NB4 (cell line): ENCODE measurements at places on chromosomes 2 and 18.

DNA sequence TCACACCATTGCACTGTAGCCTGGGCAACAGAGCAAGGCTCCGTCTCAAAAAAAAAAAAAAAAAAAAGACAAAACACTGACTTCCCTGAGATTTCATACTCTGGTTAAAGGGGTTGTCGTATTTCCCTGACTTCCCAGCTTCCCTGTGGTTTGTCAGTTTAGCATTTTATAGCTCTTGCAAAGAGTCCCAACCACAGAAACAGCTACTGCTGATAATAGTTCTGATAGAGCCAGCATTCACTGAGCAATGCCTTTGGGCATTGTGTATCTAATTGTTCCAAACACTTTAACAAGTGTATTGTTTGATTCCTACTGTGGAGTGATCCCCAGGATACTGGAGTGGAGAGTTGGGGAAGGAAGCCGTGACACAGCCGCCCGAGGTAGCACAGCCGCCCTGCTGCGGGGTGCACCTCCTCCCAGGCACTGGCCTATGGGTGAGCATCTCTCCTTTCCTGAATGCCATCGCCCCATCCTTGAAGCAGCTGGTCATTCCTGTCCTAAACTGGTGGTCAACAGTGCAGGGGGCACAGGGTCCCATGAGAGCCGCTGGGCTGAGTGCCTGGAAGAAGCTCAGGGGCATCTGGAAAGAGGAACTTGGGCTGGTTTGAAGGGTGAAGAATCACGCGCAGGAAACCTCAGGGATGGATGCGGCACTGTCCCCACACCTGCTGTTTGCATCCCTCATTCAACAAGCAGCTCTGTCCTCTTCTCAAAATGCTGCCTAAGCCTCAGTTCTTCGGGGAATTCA lies 81.0 kb upstream of the TMEM18 start:
- peak; percentile 67 for DNase-seq

- peak; percentile 73 for DNase-seq
Observed at GRCh38 chr18:10234912-10235660, 219.3 kb upstream of the APCDD1 start.

DNA sequence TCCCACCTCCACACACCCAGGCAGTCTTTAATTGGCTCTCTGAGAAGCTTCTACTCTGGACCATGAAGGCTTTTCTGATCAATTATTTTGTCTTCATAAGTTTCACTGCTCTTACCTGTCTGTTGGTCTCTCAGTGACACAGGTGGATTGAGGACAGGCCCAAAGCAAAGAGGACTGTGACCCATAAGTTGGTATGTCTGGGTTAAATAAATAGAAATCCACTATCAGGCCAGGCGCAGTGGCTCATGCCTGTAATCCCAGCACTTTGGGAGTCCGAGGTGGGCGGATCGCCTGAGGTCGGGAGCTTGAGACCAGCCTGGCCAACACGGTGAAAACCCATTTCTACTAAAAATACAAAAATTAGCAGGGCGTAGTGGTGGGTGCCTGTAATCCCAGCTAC lies 2.7 kb upstream of the SLC16A14 start:
- DNase-seq = no peak

GRCh38 chr2:161031511-161031910 lies 128.7 kb upstream of the TANK start:
- no peak for DNase-seq

- DNase-seq = no peak
Observed at GRCh38 chr2:72846171-72847095, 20.6 kb upstream of the EXOC6B start.

GRCh38 chr2:27720004-27720551 lies 51.4 kb upstream of the MRPL33 start:
- DNase-seq = peak; percentile 81

DNA sequence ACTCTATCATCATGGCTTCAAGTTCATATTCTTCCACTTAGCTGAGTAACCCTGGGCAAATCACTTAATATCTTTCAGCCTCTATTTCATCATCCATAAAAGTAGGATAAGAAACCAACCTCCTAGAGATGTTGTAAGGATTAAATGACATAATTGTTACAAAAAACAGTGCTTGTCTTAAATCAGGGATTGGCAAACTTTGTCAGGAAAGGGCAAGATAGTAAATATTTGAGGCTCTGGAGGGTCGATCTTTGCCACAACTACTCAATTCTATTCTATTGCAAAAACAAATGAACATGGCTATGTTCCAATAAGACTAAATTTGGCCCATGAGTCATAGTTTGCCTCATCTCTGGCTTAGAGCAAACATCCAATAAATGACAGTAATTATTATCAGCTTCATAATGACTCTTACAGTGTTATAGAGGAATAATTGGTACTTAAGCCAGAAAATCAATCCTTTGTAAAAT lies 184.7 kb downstream of the SATB2 start:
- DNase-seq = peak; percentile 47

DNA sequence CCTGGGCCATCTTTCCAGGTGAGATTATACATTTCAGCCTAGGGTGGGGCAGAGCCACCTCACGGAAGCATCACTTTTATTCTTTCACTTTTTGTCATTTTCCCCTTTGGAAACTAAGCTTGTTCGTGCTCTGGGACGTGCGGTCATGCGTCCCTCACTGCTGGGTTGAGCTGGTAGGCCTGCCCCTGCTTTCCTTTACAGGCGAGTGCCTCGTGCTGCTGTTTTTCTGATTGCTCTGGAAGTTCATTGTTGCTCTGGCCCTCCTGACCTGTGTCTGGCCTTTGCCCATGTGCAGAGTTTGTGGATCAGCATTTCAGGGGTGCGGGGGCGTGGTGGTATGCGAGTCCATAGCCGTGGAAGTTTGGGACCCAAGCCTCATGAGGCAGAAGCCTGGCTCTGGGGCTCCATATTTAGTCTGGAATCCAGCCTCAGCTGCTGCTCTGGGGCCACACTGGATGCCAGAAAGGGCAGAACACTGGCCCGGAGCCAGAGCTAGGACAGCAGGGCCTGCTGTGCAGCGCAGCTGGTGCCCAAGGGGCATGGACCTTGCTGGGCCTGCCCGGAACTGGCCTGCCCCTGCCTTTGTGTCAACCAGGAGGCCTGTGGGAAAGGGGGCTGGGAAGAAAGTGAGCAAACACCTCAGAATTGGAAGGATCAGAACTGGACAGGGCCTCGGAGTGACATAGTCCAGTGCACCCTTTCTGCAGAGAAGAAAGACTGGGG lies 51.1 kb downstream of the CTIF start:
- no peak for DNase-seq

DNA sequence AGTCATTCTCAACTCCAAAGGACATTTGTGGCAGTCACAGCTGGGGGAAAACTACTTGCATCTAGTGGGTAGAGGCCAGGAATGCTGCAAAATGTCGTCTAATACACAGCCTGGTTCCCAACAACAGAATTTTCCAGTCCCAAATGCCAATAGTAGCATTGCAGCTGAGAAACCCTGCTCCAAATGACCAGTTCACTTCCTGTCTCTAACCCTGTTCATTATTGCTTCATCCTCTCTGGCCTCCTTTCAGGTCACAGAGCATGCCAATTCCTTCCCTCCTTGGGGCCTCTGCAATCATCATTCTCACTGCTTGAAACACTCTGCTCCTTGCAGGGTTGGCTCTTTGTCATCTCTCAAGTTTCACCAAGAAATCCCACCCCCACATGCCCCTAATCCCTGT lies 139.1 kb downstream of the IRS1 start:
- DNase-seq = peak; percentile 80

- peak; percentile 7 for DNase-seq
Observed at GRCh38 chr2:195252018-195252417, 405.0 kb upstream of the SLC39A10 start.

DNA sequence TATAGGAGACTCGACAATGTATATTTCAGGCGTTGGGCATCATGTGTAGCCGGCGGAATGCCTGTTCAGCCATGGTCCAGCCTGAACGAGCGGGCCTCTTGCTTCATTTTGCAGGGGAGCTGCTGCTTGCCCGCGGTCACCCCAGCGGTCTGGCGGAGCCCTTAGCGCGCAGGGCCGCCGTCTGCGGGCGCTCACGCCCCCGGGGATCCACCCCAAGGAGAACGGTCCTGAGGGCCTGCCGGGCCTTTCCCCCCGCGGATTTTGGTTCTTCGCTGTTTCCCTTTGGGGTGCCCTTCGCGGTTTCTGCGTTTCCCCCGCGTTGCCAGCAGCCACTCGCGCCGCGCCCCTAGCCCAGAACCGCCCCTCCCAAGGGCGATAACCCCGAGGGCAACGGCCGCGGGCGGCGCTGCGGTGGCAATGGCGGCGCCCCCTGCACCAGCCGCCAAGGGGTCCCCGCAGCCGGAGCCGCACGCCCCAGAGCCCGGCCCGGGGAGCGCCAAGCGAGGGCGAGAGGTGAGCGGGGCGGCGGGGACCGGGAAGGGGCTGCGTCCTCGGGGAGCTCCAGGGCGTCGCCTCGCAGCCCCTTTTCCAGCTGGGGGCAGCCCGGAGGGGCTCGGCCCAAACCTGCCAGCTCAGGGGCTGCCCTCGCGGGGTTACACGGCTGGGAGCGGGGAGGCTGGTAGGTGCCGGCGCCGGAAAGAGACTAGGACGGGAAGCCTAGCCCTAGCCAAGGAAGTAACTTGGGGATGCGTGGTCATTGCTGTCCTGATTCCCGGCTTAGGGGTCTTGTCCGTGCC lies at the start of gene MFSD2B:
TSS of gene MFSD2B (plus strand) at position 406 of the 797 bp plus-strand sequence. CDS start at position 418, 12 bp downstream.
- peak; percentile 54 for DNase-seq

- no peak for DNase-seq
Observed at GRCh38 chr18:9943311-9943710, 29.5 kb downstream of the VAPA start.

DNA sequence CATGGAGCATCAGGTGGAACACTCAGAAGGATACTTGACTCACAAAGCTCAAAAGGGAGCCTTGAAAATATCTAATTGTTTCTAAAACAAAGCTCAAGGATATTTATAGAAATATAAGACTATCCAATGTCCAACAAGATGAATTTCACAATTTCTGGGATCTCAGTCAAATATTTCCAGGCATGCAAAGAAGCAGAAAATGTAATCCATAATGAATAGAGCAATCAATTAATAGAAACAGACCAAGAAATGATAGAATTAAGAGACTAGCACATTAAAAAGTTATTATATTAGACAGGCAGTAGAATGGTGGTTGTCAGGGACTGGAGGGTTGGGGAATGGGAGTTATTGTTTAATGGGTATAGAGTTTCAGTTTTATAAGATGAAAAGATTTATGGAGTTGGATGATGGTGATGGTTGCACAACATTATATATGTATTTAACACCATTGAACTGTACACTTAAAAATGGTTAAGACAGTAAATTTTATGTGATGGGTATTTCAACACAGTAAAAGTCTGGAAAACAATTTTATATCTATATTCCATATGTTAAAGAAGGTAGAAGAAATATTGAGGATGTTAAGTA lies 189.9 kb upstream of the PIEZO2 start:
- no peak for DNase-seq

DNA sequence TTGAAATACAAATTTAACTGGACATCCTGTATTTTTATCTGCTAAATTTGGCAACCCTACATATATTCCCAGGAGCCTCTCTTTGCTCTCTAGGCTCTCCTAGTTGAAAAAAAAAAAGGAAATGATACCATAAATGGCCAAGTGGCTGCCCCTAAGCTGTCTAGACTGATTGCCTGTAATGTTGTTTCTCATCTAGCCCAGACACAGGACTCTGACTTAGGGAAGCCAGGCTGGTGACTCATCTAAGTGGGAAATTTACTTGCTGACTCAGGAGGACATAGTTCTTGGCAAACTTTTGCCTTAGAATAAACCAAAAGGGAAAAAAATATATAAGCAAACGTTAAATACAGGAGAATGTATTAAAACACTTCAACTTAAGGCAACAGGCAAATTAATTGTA lies 14.6 kb upstream of the ITGAV start:
- peak; percentile 92 for DNase-seq

- DNase-seq = peak; percentile 41
Observed at GRCh38 chr2:130728007-130728454, 839 bp upstream of the GPR148 start.

DNA sequence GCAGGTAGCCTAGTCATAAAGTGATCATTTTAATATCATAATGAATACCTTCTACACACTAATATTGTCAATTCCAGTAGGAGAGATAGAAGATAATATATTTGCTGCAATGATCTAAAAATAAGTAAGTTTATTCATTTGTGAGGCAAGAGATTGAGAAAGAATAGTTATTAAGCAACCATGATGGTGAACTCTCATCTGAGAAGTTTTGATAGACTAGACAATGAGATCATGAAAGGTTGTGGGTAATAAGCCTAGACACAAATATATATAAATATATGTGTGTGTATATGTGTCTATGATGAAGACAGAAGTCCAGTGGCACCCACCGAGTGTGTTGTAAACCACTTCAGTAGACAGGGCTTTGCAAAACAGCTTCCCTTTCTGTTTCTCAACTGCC lies 181.0 kb upstream of the CHST9 start:
- DNase-seq = no peak

DNA sequence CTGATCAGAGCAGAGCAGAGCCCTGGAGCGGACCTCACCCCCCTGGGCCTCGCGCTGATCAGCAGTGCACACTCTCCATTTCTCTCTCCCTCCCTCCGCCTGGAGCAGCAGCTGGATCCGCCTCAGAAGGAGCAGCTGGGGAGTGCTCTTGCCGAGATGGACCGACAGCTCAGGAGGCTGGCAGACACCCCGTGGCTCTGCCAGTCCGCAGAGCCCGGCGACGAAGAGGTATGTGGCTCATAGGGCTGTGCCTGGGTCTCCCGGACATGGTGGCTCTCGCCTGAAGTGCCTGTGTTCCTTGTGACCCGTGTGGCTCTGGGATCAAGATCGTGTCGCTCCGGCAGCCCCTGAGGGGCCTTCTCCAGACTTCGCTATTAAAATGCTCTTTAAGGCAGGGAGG lies 102.5 kb downstream of the USP40 start:
- DNase-seq = no peak

- DNase-seq = peak; percentile 98
Observed at GRCh38 chr18:3448838-3449511, 997 bp upstream of the TGIF1 start.

DNA sequence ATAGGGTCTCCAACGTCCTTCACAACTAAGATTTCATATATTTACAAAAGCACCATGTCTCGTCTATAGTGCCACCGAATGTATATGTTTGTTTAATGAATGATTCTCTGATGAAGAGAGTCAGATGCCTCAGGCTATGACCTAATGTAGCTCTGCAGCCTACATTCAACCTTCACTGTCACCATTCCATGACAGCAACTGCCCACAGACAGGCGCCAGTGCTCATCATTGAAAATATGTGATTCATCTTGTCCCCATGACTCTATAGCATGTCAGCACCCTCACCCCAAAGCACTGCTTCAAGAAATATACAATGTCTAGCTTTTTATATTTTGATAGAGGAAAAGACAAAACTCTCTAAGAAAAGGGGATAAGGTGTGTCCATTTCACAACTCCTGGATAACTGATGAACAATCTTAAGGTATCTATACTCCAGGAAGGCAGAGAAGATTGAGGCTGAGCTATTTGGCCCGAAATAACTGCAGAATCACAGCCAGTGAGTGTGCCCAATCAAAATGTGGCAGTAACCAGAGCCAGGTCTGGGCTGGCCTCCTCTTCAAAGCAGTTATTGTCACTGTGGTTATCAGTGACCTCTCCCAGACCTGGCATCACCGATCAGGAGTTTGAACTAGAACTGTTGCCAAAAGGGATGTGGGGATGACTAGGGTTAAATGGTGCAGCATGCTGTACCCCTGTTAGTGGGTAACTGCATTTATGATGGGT lies 246.6 kb downstream of the SETBP1 start:
- DNase-seq = no peak

- no peak for DNase-seq
Observed at GRCh38 chr2:78145395-78145996, 623.3 kb upstream of the LRRTM4 start.

GRCh38 chr2:122469147-122469546 lies 713.7 kb downstream of the TSN start:
- peak; percentile 15 for DNase-seq
